AG09319 (cell line): ENCODE measurements at places on chromosomes 3 and 15.

DNA sequence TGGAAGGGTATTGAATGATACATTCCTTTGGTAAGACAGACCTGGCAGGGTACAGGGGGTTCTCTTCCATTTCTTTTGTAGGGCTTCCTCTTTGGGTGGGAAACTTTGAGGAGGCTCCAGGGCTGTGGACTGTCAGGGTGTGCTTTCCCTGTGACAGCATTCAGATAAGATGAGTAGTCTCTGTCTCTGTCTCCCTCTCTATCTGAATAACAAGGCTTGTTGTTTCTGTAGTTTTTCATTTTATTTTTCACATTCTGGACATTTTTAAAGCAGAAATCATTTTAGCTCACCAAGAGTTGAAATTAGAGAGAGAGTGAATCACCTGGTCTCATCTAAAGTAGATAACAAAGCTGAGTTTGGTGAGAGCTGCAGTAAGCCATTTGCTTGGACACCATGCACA, 100.8 kb upstream of the TPM1 start:
- DNase-seq, result no peak

DNA sequence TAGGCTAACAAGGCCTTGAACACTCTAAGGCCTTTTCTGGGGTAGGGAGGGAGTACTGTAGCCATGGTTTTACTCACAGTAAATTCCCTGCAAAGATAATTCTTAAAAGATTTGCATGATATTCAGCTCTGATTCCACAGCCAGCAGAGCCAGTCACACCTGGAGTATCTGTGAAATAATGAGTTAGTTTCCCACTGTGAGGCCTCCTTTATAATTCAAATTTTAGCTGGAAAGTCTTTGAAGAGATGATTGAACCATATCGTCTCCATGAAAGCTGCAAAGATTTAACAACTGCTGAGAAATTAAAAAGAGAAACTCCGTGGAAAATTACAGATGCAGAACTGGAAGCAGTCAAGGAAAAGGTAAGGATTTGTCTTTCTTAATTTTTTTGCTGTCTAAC, 32.3 kb upstream of the DUT start:
- DNase-seq, result no peak

- no peak for DNase-seq
Measured at GRCh38 chr15:35724626-35725025, 178.7 kb upstream of the DPH6 start.

- no peak for DNase-seq
Measured at GRCh38 chr15:23035964-23036566, 3.3 kb downstream of the TUBGCP5 start.

DNA sequence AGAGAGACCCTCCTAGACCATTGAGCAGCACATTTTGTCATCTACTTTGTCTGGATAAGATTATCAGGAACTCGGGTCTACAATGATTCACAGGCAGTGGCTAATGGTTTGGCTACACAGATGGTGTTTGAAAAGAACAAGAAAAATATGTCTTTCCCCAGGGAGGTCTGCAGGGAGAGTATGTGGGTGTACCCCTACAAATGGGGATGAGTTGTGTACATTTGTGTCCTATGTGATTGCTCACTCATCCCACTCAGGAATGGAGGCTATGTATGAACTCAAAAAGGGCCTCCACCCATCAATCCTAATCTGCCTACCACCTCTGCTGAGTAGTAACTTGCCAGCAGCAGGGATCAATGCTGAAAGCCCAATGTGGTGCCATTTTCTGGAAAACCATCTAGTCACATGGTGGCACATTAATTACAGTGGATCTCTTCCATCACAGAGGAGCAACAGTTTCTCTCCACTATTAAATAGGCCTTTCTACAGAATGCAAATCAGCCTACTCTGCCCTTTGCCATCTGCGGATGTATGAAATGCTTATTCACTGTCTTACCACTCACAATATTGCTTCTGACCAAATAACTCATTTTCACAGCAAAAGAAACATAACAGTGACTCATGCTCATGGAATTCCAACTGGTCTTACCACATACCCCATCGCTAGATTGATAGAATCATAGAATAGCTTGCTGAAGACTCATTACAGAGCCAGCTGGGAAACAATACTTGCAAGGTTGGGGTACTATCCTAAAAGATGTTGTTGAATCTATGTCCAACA, 48.3 kb upstream of the TRIM42 start:
- DNase-seq, result peak; percentile 71

DNA sequence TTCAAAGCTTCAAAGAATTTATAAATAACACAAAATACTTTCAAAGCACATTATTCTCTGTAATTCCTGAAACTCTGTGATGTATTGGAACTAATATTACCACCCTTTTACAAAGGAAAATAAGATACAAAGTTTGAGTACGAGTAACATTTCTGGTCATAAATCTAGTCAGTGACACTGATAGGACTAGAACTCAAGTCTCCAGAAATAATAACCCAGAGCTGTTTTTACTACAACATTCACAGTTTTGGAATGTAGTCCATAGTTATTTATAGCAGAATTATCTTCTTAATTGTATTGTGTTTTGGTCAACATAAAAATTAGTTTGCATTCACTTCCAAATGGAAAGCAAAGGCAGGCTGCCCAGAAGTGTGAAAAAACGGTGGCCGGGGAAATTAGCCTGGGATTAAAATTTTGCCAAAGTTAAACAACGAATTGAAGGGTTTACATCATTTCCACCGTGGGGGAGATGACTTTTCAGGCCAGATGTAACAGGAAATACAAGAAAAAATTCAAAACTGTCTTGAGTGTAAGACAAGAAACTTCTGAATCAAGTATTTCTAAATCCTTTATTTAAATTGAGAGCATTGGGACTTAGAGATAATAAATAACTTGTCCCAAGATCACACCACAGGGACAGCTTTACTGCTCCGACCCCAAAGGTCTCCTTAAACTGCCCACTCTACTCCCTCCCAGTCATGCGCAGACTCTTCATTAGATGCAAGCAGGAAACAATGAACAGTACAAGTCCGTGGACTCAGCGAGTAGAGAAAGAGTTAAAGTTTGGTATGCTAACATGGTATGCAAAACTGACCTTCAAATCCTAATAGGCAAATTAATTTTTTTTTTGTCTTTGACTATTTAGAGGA, 74.3 kb upstream of the VGLL4 start:
- DNase-seq, result no peak

- DNase-seq, result no peak
Measured at GRCh38 chr15:86135041-86135440, 55.4 kb downstream of the AGBL1 start.

DNA sequence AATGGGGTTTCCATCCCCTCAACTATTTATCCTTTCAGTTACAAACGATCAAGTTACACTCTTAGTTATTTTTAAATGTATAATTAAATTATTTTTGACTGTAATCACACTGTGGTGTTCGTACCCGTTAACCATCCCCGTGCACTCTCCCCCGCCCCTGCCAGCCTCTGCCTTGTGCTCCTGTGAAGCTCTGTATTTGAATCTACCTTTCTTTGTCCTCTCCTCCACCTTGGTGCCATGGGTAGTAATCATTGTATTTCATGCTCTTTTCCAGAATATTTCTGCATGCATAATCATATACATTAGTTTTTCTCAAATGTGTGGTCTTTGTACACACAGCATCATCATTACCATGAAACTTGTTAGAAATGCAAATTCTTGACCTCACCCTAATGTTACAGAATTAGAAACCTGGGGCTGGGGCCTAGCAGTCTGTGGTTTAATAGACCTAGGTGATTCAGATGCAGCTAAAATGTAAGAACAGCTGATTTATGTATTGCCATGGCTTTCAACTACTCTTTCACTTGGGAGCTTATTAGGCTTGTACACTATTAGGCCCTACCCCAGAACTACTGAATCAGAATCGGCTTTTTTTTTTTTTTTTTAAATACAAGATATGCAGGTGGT, 91.5 kb downstream of the STT3B start:
- DNase-seq, result no peak

DNA sequence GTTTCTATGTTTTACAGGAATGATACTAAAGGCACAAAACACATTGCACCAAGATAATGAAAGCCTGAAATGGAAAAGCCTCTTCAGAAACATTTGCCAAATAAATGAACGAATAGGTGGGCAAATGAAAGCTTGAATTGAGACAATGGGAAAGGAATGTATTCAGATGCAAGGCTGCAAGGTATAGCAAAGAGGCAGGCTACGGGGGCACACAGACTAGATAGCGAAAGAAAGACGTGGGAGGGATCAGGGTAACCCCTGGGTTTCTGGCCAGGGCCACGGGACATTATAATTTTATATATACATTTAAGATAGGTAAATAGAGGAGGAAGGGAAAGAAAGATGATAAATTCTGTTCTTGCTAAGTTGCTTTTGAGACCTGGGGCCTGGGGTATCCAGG, 95.9 kb upstream of the NLGN1 start:
- no peak for DNase-seq

- DNase-seq, result no peak
Measured at GRCh38 chr3:30112902-30113484, 493.4 kb upstream of the TGFBR2 start.

DNA sequence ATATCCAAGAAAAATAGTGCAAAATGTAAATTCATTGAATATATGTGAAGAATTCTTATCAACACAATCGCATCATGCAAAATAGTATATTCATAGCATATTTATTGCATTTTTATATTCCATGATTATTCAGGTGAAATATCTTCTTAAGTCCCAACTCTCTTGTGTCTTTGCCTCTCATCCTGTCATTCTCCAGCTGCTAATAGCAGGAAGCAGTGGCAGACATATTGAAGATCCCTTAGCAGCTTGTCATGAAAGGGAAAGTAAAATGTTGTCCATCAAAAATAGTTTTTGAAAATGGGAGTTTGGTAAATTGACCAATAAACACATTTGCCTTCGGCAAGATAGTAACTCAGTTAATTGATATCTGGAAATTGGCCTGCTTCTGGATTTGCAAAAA, 265.3 kb upstream of the TGFBR2 start:
- DNase-seq, result no peak

DNA sequence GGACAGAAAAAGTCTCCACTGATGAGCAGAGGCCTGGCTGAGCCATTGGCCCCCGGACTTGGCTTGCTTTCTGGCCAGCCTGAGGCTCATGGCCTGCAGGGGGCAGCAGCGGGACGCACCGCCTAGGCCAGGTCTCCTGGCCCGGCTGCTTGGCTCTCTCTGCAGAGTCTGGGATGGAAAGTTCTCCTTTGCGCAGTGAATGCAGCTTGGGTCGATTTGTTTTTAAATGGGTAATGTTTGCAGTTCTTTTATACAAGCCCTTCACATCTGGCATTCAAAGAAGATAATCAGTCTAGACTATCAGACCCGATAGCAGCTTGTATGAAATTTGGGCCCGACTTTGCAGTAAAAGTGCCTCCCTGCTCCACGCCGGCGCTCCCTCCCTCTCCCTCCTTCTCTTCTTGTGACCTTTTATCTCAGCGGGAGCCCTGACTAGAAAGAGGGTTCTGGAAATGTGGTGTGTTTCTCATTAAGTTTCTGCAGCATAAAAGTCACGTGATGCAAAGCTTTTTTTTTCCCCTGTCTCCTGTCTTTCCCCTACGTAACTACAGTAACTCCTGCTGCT, 59.9 kb downstream of the ZNF621 start:
- peak; percentile 48 for DNase-seq
